ENCODE measurements at places on chromosomes 3 and 15. TPM values are rescaled to one million over a fixed set of nuclear protein-coding genes. Genes with fewer than 3 reads are reported as not detected.

POTEB3 gene
- not detected for total RNA-seq

SH2D7 gene
- total RNA-seq = not detected

SPCS1 gene
- total RNA-seq = 100 TPM

DUOXA2 gene
- not detected for total RNA-seq

APOD gene
- 1.8 TPM for total RNA-seq

DNAJA4 gene
- 21.3 TPM for total RNA-seq

AGTR1 gene
- total RNA-seq = not detected

CPN2 gene
- total RNA-seq = not detected

MAP6D1 gene
- 3.2 TPM for total RNA-seq

C3orf80 gene
- total RNA-seq = not detected

HHLA2 gene
- total RNA-seq = not detected

COMMD2 gene
- total RNA-seq = 51.0 TPM

TGM4 gene
- total RNA-seq = 0.24 TPM

DOCK3 gene
- 0.16 TPM for total RNA-seq

SYNPR gene
- total RNA-seq = not detected

TGFBR2 gene
- 250 TPM for total RNA-seq

GP9 gene
- not detected for total RNA-seq

AP3B2 gene
- total RNA-seq = not detected

CLEC3B gene
- not detected for total RNA-seq

ISLR2 gene
- not detected for total RNA-seq

MTFMT gene
- total RNA-seq = 20.4 TPM

SLC28A1 gene
- not detected for total RNA-seq

CYP1A2 gene
- not detected for total RNA-seq

SPG11 gene
- total RNA-seq = 53.5 TPM

NOX5 gene
- 0.07 TPM for total RNA-seq

CIDEC gene
- not detected for total RNA-seq

RARRES1 gene
- total RNA-seq = 1.8 TPM

KY gene
- not detected for total RNA-seq

SLC28A2 gene
- not detected for total RNA-seq

P3H2 gene
- 6.6 TPM for total RNA-seq

CEMIP gene
- total RNA-seq = not detected

Data from endothelial cell of umbilical vein (primary cell).